ENCODE measurements at places on chromosomes 1 and 21.

DNA sequence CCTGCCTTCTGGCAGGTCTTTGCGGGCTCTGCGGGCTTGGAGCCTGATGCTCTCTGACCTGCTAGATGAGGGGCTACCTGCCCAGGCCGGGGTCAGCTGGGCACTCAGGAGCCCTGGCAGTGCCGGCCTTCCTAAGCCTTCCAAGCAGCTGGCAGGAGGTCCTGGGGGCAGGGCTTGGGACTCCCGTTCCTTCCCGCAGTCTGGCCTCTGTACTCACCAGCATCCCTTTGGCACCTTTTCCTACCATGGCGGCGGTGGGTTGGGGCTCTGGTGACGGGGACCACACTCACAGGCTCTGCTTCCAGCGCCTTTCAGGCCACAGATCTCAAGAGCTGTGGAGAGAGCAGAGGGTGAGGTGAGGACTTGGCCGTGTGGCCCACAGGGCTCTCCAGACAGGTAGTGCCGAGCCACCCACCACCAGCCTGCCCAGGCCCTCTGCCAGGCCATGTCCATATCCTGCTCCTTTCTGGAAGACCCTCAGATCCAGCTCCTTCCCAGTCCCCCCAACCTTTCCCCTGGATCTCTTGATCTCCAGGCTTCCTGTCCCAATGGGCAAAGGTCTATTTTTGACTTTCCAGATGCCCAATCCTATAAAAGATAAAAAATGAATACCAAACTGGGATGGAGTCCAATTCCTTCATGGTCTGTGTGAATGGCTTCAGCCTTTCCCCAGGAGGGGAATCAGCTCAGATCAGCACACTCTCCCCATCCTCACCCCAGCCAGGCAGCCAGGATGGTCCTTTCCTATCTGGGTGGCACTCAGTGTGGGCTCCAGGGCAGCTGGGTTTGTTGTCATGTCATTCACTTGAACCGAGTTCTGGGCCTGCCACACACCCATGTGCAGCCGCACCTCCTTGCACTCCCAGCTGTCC is 7.0 kb downstream of the SLC6A9 start:
- no peak for DNase-seq

DNA sequence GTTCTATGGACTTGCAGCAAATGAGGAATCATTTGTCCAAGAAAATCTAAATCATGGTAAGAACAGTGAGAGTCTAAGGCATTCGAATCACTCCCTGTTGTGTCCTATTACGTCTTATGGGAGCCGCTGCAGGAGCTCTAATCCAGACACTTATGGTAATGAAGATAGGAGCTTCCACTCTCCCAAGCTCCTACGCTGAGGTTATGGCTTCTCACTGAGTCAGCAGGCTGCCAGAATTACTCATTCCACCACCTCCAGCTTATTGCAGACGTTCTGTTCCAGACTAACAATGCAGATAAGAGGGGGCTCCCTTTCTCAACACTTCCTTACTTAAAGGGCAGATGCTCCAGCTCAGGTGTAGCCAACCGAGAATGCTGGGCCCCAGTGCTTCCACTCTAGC is 212.6 kb downstream of the GREM2 start:
- no peak for DNase-seq

GRCh38 chr1:151165281-151165737 is 393 bp downstream of the LYSMD1 start:
- DNase-seq, result no peak

DNA sequence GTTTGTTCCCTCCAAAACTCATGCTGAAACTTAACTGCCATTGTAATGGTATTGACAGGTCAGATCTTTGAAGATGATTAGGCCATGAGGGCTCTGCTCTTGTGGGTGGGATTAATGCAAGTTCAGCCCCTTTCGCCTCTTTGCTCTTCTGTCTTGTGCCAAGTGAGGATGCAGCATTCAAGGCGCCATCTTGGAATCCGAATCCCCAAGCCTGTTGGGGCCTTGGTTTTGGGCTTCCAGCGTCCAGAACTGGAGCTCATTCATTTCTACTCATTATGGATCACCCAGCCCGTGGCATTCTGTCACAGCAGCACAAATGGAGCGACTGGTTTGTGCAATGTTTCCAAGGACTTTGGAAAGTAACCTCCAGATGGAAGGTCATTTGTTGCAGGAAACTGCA is 5.6 kb downstream of the TTC34 start:
- no peak for DNase-seq

GRCh38 chr1:57132993-57133622 is 167.3 kb upstream of the C8B start:
- DNase-seq, result no peak

- no peak for DNase-seq
Observed at GRCh38 chr1:116907351-116907750, 2.4 kb upstream of the PTGFRN start.

- DNase-seq, result no peak
Observed at GRCh38 chr1:208787219-208787618, 543.0 kb upstream of the PLXNA2 start.

DNA sequence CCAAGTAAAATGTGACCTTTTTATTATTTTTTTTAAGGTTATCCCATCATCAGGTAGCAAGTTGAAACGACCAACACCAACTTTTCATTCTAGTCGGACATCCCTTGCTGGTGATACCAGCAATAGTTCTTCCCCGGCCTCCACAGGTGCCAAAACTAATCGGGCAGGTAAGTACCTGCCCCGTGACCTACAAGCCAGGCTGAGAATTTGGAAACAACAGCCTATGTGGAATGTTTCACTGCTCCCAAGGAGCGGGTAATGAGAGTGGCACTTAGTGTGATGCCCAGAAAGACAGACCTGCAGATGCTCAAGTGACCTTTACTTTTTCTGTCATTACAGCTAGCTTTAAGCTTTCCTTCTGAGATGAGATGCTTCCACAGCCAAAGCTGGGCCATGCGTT is 6.9 kb upstream of the BMP8A start:
- DNase-seq, result no peak

DNA sequence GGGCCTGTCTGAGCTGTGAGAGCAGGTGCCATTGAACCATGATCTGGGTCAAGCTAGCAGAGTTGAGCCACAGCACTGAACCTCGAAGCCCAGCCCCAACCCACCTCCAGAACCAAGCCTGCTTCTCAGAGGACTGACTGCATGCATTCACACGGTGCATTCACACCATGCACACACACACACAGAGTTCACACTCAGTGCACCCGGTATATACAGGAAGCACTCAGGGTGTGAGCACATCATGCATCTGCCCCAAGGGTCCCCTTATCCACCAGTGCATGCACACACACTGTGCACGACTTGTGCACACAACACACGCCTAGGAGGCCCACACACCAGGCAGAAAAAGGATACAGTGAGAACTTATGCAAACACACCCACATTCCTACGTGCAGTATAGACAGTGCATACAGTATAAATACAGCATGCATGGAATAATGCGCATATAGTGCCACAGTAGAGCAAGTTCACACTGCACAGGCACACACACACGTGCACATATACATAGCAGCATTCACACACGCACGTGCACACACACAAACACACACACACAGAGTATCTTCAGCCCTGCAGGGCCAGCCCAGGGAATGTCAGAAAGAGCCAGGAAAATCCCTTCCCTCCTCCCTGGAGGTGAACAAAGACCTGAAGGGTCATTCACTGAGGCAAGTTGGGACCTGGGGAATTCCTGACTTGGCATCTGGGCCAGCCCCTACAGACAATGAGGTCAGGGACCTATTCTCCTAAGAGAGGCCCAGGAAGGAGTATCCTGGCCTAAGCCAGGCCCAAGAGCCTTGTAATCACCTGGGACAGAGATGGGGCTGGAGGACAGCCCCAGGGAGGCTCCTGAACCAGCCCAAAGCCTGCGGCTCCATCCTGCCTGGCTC is 42.1 kb downstream of the CAMK2N1 start:
- no peak for DNase-seq

DNA sequence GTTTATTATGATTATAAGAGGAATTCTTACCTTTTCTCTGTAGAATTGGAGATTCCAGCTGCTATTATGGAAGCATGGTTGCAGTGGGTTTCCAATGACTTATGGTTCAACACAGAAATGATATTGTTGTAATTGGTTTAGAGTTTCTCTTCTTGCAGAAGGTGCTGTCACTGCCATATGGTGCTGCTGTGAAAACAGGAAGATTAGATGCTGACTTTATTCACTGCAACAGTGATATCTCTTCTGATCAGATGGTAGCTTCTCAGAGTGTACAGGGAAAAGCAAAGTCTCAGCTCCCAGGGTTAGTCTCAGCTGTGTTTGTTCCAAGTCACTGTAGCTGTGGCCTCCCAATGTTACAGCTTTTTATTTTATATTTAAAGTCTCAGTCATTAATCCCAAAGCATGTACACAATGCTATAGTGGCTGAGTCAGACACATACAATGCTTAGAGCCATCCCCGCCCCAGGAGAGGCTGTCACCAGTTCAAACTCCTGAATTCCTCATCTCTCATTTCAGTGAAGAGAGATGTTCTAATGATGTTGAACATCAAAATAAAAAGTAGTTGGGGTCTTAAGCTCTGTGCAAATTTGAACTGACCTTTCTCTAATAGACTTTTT is 42.7 kb upstream of the RGS2 start:
- DNase-seq, result no peak

- no peak for DNase-seq
Observed at GRCh38 chr1:203060115-203060514, 25.7 kb downstream of the MYOG start.

- DNase-seq, result no peak
Observed at GRCh38 chr1:81801651-81802456, 1.1 kb downstream of the ADGRL2 start.

DNA sequence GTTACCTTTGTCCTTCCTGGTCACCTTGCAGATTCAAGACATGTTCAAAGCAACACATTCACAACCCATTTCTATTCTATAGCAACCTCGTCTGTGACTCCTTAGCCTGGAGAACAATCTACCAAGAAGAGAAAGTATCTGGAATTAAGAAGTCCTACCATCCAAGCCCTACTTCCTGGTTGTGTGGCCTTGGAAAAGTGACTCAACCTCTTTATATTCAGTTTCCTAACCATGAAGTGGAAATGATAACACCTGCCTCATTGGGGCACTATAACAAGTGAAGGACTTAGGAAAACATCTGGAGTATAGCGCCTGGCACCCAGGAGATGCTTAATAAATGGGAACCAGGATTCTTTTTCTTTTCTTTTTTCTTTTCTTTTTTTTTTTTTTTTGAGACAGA is 36.5 kb upstream of the SRRM1 start:
- no peak for DNase-seq

- no peak for DNase-seq
Observed at GRCh38 chr1:224541901-224542630, 74.1 kb upstream of the CNIH3 start.

- DNase-seq, result no peak
Observed at GRCh38 chr1:9892563-9893528, 17.2 kb downstream of the CTNNBIP1 start.

DNA sequence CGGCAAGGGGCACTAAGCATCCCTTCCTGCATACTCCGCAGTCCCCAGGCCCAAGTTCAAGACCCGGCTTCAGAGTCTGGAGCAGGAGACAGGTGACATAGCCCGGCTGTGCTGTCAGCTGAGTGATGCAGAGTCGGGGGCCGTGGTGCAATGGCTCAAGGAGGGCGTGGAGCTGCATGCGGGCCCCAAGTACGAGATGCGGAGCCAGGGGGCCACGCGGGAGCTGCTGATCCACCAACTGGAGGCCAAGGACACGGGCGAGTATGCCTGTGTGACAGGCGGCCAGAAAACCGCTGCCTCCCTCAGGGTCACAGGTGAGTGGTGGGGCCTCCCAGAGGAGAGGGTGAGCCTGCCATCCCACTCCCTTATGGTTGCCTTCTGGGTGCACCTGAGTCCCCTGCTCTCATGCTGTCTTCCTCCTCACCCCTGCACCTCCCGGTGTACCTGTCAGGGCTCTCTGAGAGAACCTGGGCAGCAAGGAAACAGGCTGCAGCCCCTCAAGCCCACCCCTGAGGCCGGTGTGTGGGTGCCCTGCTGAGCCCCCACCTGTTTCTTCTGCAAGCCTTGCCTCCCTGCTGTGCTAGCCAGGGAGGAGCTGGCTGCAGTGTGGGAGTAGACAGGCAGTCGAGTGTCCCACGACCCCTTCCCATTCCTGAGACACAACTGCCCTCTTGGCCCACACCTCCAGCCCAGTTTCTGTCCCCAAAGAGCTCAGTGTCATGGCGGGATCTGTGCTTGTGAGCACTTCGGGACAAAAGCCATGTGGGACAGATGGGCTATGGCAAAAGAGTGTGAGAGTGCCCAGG is 99.2 kb downstream of the TRIM11 start:
- DNase-seq, result no peak

DNA sequence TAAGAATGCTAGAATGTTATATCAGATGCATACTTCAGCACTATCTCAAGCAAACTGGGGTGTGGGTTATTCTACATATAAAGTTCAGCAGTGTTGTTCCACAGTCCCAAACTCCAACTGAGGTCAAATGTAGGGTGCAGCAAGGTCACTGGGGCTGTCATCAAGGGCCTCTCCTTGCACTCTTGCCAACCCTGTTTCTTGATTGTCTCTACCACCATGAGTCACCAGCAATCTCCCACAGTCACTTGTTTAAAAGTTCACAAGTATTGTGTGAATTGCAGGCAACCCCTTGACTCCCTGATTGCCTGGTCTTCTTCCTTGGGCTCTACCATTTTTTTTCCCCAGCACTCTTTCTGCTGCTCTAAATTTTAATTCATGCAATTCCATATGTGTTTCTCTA is 10.6 kb downstream of the METTL18 start:
- DNase-seq, result no peak

DNA sequence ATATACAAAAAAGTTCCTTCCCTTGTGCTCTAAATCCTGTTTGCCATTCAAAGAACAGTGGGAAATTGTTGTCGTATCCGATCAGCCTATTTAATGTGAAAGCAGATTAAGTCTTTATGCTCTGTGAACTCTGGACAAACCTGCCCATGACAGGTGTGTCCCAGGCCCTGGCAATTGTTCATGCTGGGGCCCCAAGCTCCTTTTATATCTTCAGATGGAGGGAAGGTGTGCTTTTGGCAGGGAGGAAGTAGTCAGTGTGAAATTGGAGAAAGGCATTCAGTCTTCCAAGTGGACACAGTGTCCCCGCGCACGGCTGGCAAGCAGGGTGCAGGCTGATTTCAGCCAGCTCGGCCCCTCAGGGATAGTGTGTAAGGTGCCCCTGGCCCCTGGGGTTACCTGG is 135.1 kb upstream of the F3 start:
- no peak for DNase-seq

- no peak for DNase-seq
Observed at GRCh38 chr1:196088541-196088940, 519.7 kb downstream of the KCNT2 start.

DNA sequence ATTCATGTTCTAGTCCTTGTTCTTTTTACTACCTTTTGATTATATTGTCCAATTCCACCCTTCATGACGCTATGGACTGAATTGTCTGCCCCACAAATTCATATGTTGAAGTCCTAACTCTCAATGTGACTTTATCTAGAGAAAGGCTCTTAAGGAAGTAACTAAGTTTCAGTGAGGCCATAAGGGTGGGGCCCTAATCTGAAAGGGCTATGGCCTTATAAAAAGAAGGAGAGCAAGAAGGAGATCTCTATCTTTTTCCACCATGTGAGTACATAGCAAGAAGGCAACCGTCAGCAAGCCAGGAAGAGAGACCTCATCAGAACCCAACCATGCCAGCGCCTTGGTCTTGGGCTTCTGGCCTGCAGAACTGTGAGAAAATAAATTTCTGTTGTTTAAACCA is 95.9 kb downstream of the HIVEP3 start:
- DNase-seq, result no peak
